ENCODE measurements at places on chromosomes 2 and 18.

- DNase-seq = no peak
These were observed 28.6 kb downstream of the RNF144A start for GRCh38 chr2:6945821-6946220.

DNA sequence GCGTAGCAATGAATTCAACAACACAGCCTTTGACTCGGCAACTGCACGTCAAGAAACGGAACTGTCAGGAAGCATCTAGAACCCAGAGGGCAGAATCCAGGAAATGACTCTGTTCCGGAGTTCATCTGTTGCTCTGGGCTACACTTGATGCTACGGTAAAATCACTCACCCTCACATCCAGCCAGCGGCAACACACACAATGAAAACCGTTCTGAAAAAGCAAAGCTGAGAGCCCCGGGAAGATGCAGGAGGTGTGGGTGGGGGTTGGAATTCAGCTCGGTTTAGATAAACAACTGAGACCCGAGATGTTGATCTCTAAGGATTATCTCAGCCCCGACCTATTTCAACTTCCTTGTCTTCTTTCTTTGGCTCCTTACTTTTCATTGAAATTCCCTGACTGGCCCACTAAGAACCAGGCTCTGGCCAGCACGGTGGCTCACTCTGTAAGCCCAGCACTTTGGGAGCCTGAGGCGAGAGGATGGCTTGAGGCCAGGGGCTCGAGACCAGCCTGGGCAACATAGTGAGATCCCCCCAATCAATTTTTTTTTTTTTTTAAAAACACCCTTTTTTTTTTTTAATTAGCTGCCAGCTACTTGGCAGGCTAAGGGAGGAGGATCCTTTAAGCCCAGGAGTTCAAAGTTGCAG, 13.3 kb upstream of the RAB17 start:
- peak; percentile 54 for DNase-seq

- DNase-seq = no peak
These were observed 4.5 kb upstream of the SLC4A5 start for GRCh38 chr2:74347742-74348141.

DNA sequence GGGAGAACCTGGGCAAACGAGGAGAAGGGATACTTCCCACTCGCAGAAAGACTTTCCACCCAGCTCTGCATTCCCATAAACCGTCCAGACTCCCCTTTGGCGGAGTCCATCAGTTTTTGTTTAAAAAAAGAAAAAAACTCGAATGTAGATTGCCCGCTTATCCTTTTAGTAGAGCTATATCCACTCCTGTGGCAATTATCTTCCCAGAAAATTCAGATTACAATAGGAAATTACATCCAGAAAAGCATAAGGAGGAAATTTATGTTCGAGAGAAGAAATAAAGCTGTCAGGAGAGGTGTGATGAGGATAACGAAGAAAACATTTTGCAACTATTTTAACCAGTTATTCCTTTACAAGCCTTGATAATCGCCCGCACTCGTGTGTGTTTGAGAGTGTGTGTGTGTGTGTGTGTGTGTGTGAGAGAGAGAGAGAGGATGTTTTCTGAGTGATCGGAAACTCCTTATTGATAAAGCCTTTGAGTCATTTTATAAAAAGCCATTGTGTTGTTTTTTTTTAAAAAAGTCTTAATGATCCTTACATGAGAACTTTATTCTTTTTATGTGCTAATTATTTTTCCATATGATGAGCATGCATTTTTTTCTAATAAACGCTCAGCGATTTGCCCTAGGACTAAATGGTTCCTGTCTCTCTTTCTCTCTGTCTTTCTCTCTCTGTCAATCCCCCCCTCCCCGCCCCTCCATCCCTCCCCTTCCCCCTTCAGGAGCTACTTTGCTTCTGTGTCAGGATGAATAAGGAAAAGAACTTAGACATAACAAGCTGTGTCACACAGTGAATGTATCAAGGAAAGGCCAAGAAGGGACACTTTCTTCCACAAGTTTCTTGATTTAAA, 1.1 kb upstream of the PPP3R1 start:
- peak; percentile 34 for DNase-seq

- no peak for DNase-seq
These were observed 30.0 kb downstream of the CTLA4 start for GRCh38 chr2:203897544-203897943.

GRCh38 chr2:123723706-123724105, 301.4 kb upstream of the CNTNAP5 start:
- no peak for DNase-seq

GRCh38 chr18:28015671-28016070, 161.3 kb downstream of the CDH2 start:
- DNase-seq = no peak

DNA sequence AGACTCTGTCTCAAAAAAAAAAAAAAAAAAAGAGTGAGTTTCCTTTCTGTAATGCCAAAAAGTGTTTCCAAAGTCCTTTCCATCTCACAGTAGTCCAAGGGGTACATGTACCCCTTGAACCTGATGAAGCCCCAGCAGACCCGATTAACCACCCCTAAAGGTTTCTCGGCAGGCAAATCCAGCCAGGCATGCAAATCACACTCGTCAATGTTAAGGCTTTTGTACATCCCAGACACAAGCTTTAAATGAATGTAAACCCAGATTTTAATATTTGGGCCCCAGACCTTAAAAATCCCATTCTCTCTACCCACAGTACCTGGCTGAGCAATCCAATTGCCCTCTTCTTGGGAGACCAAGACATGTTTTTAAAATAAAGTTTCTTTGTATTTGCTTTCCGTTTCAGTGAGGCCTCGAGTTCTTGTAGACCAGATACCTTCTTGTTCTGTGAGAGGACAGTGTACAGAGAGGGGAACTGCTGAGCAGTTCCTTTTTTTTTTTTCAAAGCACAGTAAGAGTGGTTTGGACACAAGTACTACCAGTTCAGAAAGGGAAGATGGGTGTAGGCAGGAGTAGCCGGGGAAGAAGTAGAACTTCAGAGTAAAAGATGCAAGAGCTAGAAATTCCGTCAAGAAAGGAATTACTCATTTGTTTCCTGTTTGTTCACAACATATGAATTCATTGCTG, at the start of gene NLRC4:
Gene NLRC4 (minus strand): TSS at position 465 of the 684 bp plus-strand sequence. CDS start 8,111 bp downstream, outside the sequence.
- DNase-seq = no peak

DNA sequence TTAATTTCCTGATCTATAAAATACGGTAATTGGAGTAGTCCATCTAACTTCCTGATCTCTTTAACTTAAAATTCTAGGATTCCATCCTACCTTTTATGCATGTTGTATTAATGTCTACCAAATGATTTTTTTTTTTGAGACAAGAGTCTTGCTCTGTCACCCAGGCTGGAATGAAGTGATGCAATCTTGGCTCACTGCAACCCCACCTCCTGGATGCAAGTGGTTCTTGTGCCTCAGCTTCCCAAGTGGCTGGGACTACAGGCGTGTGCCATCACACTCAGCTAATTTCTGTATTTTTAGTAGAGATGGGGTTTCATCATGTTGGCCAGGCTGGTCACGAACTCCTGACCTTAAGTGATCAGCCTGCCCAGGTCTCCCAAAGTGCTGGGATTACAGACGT, 47.8 kb downstream of the CFAP36 start:
- no peak for DNase-seq

DNA sequence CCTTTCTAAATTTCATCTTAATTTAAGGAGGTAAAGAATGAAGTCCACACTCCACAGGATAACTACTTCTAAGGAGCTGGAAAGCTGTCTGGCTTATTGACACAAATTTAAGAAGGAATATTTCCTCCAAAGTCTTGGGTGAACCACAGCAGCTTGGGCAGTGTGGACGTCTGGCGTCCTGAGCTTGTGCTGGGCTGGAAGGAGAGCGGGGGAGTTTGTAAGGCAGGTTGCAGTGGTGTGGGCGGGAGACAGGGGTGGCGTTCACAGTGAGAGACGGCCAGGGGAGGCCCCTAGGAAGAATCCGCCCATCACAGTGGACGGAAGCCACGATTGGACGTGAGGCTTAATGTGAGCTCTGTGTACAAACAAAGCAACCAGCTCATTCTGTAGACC, 25.7 kb downstream of the ADI1 start:
- DNase-seq = no peak

- peak; percentile 14 for DNase-seq
These were observed 562 bp downstream of the TWSG1 start for GRCh38 chr18:9334973-9335696.
